ENCODE measurements at places on chromosomes 2 and 18.

DNA sequence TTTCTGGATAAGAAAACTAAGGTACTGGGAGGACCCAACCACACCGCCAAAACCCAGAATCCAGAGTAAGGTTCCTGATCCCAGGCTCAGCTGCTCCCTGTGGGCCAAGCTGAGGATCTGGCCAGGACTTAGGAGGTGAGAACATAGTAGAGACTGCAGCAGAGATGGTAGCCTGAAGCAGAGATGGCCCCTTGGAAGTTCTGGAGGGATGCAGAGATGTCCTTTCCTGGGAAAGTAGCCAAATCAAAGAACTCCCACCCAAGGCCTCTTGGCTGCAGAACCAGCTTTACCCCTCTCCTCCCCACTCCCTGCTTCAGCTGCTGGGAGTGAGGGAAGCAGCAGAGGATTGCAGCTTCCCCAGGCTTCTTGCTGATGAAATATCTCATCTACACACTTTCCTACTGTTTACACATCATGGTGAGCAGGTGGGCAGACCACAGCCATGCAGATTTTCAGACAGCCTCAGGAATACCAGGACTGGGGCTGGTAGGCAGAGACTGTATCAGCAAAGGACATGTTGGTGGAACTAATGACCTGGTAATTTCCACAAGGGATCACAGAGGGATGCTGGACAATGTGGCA, 32.7 kb downstream of the TMEM17 start:
- DNase-seq = no peak

DNA sequence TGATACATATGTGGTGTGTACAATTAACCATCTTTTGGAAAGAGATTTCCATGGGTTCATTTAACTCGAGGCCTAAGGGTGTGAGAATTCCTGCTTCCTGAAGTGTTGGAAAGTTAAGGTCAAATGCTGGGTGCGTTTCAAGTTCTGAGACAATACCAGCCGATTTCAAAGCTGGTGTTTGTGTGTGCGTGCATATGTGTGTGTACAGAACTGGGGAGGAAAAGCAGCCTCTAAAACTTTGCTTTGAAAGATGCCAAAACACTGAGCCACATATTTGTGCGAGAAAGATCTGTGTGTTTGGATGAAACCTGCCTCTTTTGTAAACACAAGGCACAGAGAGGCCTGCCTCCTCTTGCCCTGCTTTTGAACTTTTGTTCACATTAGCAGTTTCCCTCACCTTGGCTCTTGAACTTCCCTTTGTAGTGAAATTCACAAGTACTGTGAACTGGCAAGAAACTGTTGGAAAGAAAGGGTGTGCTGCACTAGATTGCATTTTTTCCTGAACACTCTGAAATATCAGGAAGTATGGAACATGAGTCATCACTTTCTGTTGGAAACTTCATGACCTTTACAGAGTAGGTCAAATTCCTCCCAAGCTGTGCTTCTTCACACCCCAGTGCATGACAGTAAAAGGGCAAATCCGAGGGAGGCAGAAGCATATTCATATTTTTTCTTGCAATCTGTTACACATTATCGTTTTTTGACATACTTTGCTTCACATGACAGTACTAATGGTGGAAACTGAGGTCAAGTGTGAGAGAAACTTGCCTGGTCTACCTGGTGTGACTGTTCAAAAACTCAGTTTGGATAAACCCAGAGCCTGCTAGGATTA, 20.0 kb upstream of the CAVIN2 start:
- no peak for DNase-seq

GRCh38 chr2:100381240-100381639, 36.2 kb downstream of the CHST10 start:
- peak; percentile 66 for DNase-seq

- no peak for DNase-seq
These were observed 408.2 kb upstream of the HS6ST1 start for GRCh38 chr2:128726911-128727310.

DNA sequence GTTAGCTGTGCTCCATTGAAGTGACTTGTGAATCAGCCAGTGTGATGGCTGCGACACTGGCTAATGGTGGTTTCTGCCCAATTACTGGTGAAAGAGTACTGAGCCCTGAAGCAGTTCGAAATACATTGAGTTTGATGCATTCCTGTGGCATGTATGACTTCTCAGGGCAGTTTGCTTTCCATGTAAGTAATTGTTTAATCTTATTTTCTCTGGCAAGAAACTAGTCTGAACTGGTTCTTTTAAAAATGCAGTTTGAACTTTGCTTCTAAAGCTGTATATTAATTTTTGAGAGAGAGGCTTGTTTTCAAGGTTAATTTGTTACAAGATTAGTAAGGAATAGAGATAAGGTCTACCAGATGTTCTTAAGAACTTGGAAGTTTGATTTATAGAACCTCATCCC, 46.7 kb downstream of the GLS start:
- DNase-seq = no peak

- peak; percentile 39 for DNase-seq
These were observed 77.8 kb downstream of the MYO1B start for GRCh38 chr2:191322828-191323506.

GRCh38 chr2:108594982-108595464, 60.8 kb downstream of the LIMS1 start:
- peak; percentile 35 for DNase-seq

DNA sequence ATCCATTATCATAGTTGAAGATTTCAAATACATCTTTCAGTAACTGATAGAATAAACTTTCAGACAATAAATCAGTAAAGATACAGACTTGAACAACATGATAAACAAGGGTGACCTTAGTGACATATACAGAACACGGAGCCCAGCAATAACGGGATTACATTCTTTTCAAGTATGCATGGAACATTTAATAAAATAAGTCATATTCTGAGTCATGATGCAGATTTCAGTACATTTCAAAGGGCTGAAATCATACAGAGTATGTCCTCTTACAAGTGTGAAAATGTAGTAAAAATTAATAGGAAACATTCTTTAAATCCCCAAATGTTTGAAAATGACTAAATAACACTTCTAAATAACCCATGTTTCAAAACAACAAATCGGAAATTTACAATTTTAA, 17.2 kb upstream of the KLHL29 start:
- no peak for DNase-seq

DNA sequence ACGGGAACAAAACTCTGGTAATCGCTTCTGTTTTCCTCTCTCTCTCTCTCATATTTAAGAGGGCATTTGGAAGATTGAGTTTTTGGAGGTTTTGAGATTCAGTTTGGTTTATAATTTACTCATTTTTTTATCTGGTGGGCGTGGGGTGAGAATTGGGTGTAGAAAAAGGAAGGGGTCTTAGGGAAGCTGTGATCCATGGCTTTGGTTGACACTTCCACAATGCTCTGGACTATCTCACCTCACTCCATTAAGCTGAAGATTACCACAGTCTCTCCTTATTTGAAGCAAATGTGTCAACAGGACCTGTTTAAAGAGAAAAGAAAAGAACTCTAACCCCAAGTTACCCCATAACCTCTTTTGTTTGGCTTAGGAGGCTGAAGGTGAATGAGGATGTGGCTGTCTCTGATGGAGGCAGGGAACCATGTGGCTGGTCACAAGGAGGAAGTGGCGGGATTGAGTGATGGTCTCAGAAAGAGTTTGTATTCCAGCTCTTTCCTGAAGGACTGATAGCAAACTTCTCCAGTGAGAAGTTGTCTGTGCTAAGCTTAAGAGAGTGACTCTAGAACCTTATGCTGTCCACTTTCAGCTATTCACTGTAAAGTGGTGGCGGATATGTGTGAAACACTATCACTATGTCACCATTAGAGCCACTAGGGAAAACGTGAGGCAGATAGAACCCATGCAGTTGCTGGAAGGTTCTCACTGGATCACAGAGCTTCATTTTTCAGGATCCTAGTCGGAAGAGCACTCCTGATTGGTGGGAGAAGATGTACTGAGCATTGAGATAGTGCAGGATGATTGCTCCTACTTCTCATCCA, 934 bp downstream of the ZNF804A start:
- DNase-seq = no peak

GRCh38 chr2:217071416-217071815, 211.6 kb upstream of the TNP1 start:
- DNase-seq = no peak

DNA sequence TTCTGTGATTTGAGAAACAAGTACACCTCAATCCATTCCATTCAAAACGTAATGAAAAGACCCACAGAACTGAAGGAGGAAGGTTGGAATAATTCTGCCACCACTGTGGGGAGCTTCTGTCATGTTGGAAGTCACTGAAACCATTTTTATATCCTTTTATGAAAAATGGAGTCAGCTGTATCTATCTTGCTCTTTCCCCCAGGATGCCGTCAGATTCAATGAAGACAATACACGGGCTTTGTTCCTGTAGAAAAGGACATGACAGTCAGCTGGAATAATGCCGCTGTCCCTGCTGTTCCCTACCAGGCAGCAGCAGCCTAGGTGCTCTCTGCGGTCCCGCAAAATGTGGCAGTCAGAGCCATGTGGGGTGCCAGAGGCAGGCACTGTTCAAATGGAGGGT, 52.5 kb upstream of the APCDD1 start:
- DNase-seq = no peak

DNA sequence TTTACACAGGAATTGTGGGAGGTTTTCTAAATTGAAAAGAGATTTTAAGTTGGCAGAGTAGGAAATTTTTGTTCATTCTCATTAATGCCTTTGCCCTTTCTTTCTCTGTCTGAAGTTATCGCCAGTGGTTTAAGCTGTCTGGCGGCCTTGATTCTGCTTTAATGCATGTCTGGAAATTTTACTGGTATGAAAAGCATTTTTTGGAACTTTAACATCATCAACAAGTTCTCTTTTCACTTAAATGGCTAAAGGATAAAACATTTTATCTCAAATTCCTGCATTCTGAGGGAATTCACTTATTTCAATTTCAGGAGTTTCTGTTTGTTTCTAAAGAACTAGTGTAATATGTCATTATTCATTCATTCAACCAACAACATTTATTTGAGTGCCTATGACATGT, 233.9 kb upstream of the FOSL2 start:
- no peak for DNase-seq

- DNase-seq = no peak
These were observed 105.6 kb downstream of the FEZ2 start for GRCh38 chr2:36492216-36492945.

DNA sequence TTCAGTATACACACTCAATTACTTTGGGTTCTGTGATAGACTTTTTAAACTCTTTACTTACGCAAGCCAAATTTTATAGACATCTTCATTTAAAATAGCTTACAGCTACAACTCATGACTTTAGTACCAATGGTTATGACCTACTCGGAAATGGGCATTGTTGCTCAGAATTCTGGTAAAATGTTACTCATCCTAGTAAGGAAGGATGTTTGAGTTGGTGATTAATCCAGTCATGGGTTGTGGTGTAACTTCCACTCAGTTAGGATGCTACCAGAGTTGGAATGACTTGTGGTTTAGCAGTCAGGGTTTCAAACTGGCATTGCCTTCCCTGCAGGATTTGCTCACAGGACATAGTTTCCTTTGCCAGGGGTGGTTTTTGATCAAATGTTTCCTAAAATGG, 7.4 kb upstream of the NPC1 start:
- DNase-seq = peak; percentile 24

- DNase-seq = no peak
These were observed 16.7 kb upstream of the MC4R start for GRCh38 chr18:60389314-60389713.

- DNase-seq = no peak
These were observed 140.3 kb downstream of the ARL6IP6 start for GRCh38 chr2:152858594-152859265.

DNA sequence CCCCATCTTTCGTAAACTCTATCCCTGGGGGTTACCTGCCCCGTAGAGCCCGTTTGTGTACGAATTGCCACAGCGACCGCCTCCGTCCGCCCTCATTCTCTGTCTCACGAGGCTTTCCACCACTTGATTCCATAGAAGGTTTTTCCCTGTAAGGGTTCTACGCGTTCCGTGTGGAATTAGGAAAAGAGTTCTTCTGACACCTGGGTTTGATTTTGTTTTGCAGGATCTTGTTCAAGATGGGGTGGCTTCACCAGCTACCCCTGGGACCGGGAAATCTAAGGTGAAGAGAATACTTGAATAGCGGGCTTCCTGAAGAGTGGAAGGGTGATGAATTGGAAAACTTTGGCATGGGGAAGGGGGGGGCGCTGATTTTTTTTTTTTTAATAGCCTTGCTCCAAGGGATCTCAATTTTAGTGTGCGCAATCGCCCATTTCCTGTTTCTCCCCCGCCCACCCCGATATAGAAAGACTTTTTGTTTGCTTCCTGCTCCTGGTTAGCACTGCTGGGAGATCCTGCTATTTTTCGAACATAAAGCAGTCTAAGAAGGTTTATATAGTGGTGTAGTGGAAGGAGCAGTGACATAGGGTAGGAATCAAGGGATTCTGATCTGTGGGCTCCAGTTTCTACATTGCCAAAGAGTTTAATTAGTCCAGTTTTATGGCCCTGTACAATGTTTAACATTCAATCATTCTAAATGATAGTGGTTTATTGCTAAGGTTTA, 564 bp downstream of the GCC2 start:
- DNase-seq = peak; percentile 22

- no peak for DNase-seq
These were observed 265.7 kb downstream of the TCF4 start for GRCh38 chr18:55322178-55322735.

GRCh38 chr2:45141883-45142866, 132.9 kb upstream of the SIX2 start:
- DNase-seq = no peak

- no peak for DNase-seq
These were observed 834.4 kb upstream of the NRXN1 start for GRCh38 chr2:51866361-51866760.

DNA sequence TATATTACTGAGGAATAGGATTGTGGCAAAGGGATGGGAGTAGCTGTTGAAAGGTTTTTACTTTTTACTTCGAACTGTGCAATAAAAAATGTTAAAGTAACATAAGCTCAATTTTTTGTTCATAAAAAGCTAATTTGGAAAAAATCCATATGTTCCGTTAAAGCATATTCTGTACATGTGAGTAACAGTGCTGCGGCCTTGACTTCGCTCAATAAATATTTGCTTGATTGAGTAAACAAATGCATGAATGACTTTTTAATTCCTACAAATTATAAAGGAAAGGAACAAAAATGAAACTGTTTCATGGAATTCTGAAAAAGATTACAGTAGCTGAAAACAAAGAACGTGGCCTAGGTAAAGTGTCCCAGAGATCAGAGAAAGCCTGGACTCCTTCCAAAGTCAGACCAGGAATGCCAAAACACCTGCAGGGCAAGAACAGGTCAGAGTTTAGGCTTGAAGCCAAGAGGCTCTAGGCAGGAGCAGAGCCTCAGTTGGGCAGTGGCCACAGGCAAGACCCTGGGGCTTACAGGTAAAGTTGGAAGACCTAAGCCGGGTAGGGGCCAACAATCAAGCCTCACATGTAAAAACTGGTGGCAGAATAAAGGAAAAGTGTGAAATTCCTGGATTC, 44.3 kb upstream of the FIGN start:
- no peak for DNase-seq

DNA sequence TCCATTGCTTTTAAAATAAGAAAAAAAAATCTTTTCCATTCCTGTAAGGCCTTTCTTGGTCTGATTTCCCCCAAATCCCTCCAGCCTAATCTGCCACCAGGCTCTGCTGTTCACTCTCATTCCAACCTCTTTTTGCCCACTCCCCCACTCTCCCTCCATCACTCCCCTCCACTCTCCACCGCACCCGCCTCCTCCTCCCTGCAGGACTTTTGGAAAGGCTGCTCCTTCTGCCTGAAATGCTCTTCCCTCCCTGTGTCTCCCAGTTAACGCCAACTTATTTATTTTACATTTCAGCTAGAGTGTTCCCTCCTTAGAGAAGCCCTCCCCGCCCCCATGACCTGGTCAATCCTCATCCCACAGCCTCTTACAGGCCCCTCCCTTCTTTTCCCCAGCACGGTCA, 4.7 kb upstream of the WNT6 start:
- no peak for DNase-seq

Data from AML-193 (cell line).